ENCODE measurements at places on chromosomes 2 and 18. TPM values are rescaled to one million over a fixed set of nuclear protein-coding genes. Genes with fewer than 3 reads are reported as not detected.

GRCh38 chr2:44925561-44926136, 15.9 kb upstream of the SIX3 start:
- DNase-seq, result no peak

DNA sequence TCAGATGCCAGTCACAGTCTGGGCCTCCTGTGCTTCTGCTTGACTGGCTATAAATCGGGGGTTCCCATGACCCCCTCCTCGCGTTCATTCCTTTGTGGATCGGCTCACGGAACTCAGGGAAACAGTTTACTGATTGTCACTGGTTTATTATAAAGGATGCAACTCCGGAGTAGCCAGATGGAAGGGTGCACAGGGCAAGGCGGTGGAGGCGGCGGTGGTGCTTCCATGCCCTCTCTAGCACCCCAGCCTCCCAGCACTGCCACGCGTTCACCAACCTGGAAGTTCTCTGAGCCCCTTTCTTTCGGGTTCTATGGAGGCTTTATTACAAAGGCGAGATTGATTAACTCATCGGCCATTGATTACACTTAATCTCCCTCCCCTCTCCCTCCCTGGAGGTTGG, 15.6 kb downstream of the LPIN1 start:
- no peak for DNase-seq

- no peak for DNase-seq
Observed at GRCh38 chr2:241541564-241542277, 16.8 kb upstream of the BOK start.

DNA sequence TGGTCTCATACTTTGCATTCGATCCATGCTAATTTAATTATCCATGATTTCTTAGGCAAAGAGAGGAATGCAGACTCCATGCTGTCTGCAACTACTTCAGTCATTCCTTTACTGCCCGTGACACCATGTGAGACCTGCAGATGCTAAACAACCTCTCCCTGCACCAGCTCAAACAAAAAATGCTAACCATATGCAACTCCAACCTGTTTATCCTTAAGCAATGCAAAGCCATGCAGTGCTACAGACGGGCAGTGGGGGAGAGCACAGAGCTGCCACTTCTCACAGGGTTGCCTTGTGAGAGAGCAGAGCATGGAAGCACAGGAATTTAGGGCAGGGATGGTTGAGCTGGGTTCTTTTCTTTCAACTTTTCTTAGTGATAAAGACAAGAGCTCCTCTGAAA, 74.9 kb upstream of the KLHL14 start:
- DNase-seq, result no peak

The POTEC gene
- total RNA-seq, result not detected

The ASPRV1 gene
- total RNA-seq, result 0.43 TPM

The BOLL gene
- not detected for total RNA-seq

Data from left colon (tissue), 2 donors.